Transverse colon (tissue), 4 donors: ENCODE measurements at places on chromosomes 7 and 10. TPM values are rescaled to one million over a fixed set of nuclear protein-coding genes. Genes with fewer than 3 reads are reported as not detected.

DNA sequence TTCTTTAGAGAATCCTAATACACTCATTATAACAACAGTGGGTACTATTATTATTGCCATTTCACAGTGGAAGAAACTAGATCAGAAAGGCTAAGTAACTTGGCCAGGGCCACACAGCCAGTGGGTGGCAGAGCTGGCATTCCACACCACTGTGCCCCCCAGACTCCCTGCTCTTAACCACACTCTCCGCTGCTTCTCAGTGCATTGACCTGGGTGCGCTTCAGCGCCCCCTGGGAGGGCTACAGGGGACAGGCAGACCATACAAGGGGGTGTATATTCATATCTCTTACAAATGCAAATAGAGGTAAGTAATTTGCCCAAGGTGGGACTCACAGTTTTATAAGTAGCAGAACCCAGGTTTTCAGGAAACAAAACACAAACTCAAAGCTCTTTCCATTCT, 77.0 kb upstream of the NMT2 start:
- no peaks in the 10 kb centered on the region for H3K36me3 ChIP-seq
- no peaks in the 10 kb centered on the region for H3K27me3 ChIP-seq
- no peak for DNase-seq

GRCh38 chr10:20313665-20314064, 497.4 kb downstream of the PLXDC2 start:
- H3K36me3 ChIP-seq, result no peaks in the 10 kb centered on the region
- H3K27ac ChIP-seq, result no peak overlapping the region
- H3K4me3 ChIP-seq, result no peak overlapping the region
- DNase-seq, result no peak

DNA sequence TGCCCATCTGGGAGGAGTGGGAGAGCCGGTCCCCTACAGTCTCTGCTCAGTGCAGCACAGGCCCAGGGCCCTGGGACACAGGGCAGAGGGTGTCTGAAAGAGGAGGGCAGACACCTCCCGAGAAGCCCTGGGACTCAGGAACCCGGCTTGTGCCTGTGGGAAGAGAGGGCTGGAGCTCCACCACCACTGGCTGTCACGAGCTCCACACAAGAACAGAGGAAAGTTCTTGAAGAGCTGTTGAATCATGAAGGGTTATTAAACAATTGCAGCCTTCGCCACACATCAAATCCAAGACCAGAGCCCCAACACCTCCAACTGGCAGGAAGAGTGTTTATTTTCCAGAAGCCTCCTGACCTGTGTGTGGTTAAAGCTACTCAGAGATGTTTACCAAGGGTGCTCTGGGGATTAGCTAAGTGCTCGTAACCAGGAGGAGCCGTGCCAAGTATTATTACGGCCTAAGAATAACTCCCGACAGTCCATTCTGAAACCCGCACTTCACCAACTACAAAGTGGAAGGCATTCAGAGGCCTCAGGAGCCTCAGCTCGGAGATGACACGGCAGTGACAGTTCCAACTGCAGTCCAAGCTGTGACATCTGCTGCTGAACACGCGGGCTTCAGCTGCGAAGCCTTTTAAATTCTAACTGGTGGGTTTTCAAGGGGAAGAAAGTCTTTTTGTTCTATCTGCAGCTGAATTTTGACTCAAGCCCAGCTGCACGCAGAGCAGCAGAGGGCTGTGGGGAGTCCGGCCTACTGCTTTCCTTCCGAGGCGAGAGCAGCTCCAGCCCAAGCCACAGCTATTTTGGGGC, 75.1 kb downstream of the MAD1L1 start:
- DNase-seq, result peak; percentile 73
- no peaks in the 10 kb centered on the region for H3K36me3 ChIP-seq
- peaks cover 23% of the 10 kb centered on the region for H3K4me1 ChIP-seq
- no peaks in the 10 kb centered on the region for H3K27me3 ChIP-seq
- H3K4me3 ChIP-seq, result no peak overlapping the region
- H3K27ac ChIP-seq, result peak overlapping the region; percentile 69

DNA sequence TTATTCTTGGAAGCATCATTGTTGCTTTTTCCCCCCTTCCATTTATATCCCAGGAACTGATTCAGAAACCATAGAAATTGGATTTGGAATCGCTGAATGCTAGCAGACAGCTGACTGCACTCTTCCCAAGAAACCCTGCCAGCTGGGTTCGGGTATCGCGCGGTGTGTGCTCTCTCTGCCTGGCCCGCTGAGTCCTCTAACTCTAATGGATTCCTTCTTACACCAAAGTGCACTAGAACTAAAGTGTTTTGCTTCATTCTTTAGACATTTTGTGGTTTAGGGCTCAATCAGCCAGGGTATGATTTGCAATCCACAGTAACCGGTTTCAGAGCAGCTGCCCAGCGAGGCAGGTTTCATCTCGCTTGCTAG, 92.2 kb downstream of the EGFR start:
- H3K4me1 ChIP-seq, result peaks cover 10% of the 10 kb centered on the region
- DNase-seq, result no peak
- no peaks in the 10 kb centered on the region for H3K27me3 ChIP-seq
- H3K4me3 ChIP-seq, result no peak overlapping the region
- H3K36me3 ChIP-seq, result no peaks in the 10 kb centered on the region

GRCh38 chr7:151954866-151955820, 1.1 kb upstream of the GALNTL5 start:
- H3K27me3 ChIP-seq, result peaks cover 6% of the 10 kb centered on the region
- no peaks in the 10 kb centered on the region for H3K36me3 ChIP-seq
- H3K4me3 ChIP-seq, result no peak overlapping the region
- DNase-seq, result no peak
- no peak overlapping the region for H3K27ac ChIP-seq
- no peaks in the 10 kb centered on the region for H3K4me1 ChIP-seq

GRCh38 chr10:102322914-102323313, 72.6 kb upstream of the NFKB2 start:
- no peak overlapping the region for H3K4me3 ChIP-seq
- no peaks in the 10 kb centered on the region for H3K27me3 ChIP-seq
- H3K36me3 ChIP-seq, result no peaks in the 10 kb centered on the region
- peak; percentile 14 for DNase-seq

DNA sequence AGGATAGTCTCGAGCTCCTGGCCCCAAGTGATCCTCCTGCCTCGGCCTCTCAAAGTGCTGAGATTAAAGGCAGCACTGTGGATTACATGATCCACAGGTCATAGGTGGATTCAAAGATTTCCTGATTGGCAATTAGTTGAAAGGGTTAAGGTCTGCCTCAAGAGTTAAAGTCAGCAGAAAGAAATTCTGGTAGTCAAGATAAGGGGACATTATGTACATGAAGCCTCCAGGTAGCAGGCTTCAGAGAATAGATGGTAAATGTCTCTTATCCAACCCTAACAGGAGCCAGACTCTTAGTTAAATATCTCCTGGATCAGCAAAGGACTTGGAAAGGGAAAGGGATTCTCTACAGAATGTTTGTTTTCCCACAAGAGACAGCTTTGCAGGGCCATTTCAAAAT, 93.7 kb downstream of the SKIDA1 start:
- H3K27me3 ChIP-seq, result no peaks in the 10 kb centered on the region
- no peak for DNase-seq
- H3K4me1 ChIP-seq, result no peaks in the 10 kb centered on the region
- H3K27ac ChIP-seq, result no peak overlapping the region
- H3K4me3 ChIP-seq, result no peak overlapping the region

DNA sequence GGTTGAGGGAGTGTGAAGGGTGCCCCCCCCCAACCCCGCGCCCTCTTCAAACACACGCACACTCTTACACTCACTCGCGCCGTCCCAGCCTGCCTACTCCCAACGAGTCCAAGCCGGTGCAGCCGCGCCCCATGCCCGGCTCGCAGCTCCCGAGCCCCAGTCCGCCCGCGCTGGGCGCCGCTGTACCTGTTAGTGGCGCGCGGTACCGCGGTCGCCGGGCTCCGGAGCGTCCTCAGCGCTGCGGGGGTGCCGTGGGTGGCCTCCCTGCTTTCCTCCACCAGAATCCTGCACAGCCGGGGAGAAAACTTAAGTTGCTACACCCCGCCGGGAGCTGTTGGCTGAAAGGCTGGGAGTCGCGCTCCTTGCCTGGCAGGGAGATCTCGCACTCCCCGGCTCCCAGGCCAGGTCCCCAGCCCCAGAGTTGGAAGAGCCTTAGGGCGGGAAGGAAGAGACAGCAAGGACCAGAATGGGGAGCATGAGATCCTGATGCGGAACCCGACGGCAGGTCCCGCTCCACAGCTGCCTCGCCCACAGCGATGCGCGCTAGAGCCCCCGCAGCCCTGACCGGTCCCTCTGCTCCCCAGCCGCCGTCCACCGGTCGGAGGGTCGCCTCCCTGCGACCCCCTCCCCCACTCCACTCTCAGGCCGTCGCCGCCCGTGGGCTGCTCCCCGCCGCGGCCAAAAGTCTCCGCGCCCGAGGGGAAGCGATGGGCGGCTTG, 863 bp downstream of the ST8SIA6 start:
- DNase-seq, result peak; percentile 65
- peaks cover 6% of the 10 kb centered on the region for H3K4me1 ChIP-seq
- H3K4me3 ChIP-seq, result no peak overlapping the region
- H3K27ac ChIP-seq, result no peak overlapping the region

GRCh38 chr10:34791228-34791627, 23.9 kb downstream of the PARD3 start:
- no peak for DNase-seq
- H3K4me3 ChIP-seq, result no peak overlapping the region
- no peaks in the 10 kb centered on the region for H3K36me3 ChIP-seq

DNA sequence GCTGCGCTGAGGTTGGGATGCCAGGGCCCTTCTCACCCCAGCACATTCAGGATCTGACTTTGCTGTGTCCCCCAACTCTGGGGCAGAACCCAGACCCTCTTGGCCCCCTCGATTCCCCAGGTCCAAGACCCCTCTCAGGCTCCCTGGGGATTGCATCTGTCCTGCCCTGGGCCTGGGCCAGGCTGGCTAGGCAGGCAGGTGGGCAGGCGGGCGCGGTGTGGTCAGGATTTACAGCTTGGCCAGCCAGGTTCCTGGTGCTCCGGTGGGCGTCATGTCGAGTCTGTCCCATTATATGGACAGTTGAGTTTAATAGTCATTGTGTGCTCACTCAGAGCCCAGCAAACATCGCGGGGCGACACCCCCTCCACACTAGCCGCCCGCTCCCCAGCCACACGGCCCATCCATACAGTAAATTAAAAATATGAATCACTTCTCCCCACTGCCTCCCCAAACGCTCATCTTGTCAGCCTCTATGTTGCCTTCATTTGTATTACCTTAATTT, 23.5 kb downstream of the POLL start:
- no peak for DNase-seq
- H3K4me3 ChIP-seq, result no peak overlapping the region
- H3K4me1 ChIP-seq, result peaks cover 6% of the 10 kb centered on the region
- no peak overlapping the region for H3K27ac ChIP-seq
- H3K36me3 ChIP-seq, result no peaks in the 10 kb centered on the region
- peaks cover 70% of the 10 kb centered on the region for H3K27me3 ChIP-seq

DNA sequence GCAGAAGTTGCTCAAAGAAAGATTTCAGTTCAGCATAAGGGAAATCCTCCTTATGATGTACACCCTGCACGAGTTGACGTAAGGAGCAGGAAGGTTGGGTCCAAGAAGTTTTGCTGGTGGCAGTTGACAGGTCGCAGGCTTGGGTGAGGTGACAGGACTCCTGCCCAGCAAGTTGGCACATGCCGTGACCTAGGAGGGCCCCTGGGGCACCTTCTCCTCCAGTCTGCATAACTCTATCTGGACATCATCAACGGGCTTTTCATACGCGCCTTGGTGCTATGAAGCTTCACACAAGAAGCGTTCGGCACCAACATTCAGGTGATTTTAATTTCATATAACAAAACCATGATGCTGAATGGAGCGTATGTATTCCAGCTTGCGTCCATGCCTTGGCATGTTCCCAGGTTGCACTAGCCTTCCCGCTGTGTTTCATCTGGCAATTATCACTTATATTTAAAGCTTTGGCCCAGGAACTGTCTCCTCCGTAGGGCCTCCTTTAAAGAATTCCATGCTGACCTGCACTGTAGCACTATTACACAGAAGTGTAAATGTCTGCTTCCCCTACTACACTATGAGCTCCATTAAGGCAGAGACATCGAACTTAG, 651.6 kb upstream of the FOXK1 start:
- no peak overlapping the region for H3K4me3 ChIP-seq
- no peaks in the 10 kb centered on the region for H3K36me3 ChIP-seq
- no peak for DNase-seq
- no peak overlapping the region for H3K27ac ChIP-seq
- H3K4me1 ChIP-seq, result no peaks in the 10 kb centered on the region
- H3K27me3 ChIP-seq, result no peaks in the 10 kb centered on the region

GRCh38 chr10:48456361-48456804, 148.5 kb downstream of the ARHGAP22 start:
- H3K4me1 ChIP-seq, result no peaks in the 10 kb centered on the region
- DNase-seq, result peak; percentile 35
- no peak overlapping the region for H3K27ac ChIP-seq
- no peaks in the 10 kb centered on the region for H3K36me3 ChIP-seq
- H3K27me3 ChIP-seq, result no peaks in the 10 kb centered on the region

DNA sequence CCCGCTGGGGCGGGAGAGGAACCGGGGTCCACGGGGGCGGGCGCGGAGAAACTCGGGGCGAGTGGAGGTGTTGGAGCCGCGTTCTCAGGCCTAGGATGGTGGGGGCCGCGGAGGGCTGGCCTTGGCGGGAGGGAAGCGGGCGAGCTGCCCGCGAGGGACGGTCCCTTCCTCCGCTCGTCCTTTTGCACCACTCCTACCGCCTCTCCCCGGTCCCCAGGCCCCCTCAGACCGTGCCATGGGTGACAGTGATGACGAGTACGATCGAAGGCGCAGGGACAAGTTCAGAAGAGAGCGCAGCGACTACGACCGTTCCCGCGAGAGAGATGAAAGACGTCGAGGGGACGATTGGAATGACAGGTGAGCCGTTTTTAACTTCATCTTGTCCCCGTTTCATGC, 451 bp downstream of the SRRT start:
- H3K27me3 ChIP-seq, result no peaks in the 10 kb centered on the region
- H3K4me3 ChIP-seq, result peak overlapping the region; percentile 91
- peak overlapping the region; percentile 96 for H3K27ac ChIP-seq
- DNase-seq, result no peak
- H3K4me1 ChIP-seq, result peaks cover 25% of the 10 kb centered on the region

GRCh38 chr10:102287538-102287937, 42.2 kb downstream of the GBF1 start:
- H3K4me1 ChIP-seq, result peaks cover 16% of the 10 kb centered on the region
- no peaks in the 10 kb centered on the region for H3K27me3 ChIP-seq
- no peak overlapping the region for H3K27ac ChIP-seq
- DNase-seq, result no peak
- no peak overlapping the region for H3K4me3 ChIP-seq

Gene PTPRE
- total RNA-seq, result 26.2 TPM

Gene ACBD7
- total RNA-seq, result not detected

Gene CC2D2B
- total RNA-seq, result 1.1 TPM

Gene ZNF487
- 15.0 TPM for total RNA-seq

Gene IFIT1B
- total RNA-seq, result not detected

Gene VWC2
- not detected for total RNA-seq

Gene TRPV5
- not detected for total RNA-seq

Gene FRAT1
- 8.9 TPM for total RNA-seq

Gene SLC39A12
- not detected for total RNA-seq

Gene NCF1
- total RNA-seq, result not detected

Gene TMEM106B
- 102 TPM for total RNA-seq

Gene COBL
- total RNA-seq, result 114 TPM
